Activated T-helper 9 cell treated with anti-CD3 and anti-CD28 coated beads, Interleukin-2, amount 50 U/mL, for 16 hours (primary cell): ENCODE measurements at places on chromosomes 4 and X.

GRCh38 chr4:17688011-17688441, 73.6 kb downstream of the MED28 start:
- no peak for DNase-seq

DNA sequence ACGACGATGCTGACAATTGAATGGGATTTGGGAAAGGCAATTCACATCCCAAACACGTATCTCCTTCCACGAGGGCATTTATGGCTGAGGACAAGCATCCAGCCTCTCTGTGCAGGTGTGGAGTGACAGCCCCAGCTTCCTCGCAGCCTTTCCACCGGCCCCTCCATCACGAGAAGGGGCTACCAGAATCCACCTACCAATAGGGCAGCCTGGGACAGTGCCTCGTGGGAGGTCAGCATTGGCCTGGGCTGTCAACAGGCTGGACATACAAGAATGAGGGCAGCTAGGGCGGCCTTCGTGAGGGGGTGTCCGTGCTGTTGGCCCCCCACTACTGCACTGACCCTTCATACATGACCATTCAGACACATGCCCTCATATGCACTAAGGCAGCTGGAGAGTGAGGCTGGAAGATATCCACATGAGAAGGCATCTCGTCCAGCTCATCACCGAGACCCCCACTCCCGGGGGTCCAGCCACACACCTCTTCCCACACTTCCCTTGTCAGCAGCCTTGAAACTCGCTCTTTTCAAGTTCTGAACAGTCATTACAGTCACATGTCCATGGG, 81.0 kb upstream of the ADRA2C start:
- DNase-seq, result no peak

DNA sequence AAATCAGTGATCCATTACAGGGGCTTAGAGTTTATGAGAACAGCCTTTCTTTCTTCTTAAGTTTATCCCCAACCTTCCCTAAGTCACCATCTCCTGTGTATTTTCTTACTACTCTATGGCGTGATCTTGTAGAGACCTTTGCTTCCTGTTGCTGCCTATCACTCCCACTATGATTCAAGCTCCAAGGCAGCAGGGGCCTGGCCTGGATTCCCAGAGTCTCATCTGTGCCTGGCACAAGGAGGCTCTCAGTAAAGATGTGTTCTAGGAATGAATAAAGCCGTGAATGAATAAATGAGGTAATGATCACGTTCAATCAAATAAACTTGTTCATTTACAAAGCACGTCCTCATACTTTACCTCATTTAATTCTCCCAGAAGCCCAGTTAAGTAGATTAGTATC, 45.4 kb downstream of the CC2D2A start:
- DNase-seq, result no peak

GRCh38 chrX:31714797-31715196, 643.0 kb upstream of the FTHL17 start:
- no peak for DNase-seq

- no peak for DNase-seq
These were observed 134.2 kb downstream of the SPOCK3 start for GRCh38 chr4:167100120-167100519.

DNA sequence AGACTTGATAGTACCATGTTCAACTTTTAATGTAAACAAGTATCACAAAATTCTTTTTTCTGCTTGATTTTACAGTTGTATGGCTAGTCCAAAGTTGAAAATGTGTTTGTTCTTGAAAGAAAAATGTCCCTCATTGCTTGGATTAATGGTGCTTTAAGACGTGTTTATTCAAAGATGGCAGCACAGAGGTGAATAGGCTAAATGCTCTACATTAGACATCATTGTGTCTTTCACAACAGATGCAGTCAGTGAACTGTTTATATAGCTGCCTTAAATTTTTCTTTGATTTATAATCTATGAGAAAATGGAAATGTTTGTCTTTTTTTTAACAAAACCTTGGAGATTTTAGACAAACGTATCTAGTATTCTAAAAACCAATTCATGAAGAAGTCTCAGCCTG, 137.3 kb downstream of the BMPR1B start:
- DNase-seq, result no peak

DNA sequence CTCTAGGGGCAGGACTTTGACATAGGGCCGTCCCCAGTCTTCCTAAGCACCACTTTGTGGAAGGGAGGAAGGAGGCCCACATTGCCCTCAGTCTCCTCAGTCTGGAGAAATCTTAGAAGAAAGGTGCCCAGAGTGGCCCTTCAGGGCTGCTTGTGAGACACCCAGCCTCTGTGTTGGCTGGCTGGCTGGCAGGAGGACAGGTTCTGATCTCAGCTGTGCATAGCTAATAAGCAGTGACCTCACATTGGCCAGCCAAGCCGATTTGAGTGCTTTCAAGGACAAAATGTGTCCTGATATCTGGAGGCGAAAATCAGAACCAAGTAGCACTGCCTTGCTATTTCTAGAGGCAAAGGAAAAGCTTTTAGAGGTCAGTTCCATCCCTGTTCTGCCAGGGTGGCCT, 211.5 kb downstream of the BCOR start:
- no peak for DNase-seq

DNA sequence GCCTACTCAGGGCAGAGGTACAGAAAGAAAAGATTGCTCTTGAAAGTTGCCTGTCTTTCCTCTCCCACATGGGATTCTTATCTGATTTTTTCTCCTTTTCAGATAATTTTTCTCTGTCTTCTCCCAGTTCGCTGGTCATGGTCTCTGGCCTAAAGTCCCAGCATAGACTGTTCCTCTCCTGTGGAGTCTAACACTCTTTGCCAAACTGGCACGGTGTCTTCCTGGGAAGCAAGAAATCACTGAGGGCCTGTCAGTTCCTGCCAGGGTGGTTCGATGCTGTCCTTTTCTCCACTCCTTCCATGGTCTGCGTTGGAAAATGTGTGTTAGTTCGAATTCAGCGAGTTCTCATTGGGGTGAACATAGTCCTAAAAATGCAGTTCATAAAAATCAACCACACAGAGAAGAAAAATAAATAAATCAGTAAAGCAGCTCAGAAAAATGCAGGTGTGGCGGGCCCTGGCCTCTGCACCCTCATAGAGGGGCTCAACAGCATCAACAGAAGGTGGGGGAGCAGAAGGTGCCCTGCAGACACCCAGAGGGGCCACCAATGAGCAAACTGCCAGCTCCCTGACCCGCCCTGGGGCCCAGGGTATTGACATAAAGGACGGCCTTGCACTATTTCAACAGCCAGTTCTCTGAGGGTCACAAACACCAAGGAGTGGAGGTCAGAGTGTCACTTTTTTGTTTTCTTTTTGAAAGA, 2.1 kb downstream of the RGN start:
- DNase-seq, result no peak

- DNase-seq, result no peak
These were observed 25.7 kb upstream of the CSF2RA start for GRCh38 chrX:1242891-1243402.

GRCh38 chr4:182067828-182068227, 175.4 kb upstream of the TENM3 start:
- DNase-seq, result no peak

DNA sequence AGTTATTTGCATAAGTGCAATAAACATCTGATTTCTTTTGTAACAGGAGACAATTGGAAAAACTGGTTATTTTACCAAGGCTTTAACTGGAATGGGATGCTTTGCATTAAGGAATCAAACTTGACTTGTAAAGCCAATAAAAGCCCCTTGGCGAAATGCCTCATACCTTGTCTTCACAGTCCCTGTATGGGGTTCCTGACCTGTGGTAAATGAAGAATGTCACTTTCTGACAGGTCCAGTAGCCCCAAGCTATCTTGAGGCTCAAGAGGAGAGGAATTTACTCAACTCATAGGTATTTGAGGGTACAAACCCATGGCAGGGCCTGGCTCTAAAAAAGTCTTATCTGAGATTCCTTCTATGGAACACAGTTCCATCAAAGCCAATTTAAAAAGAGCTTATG, 78.0 kb downstream of the ACOX3 start:
- DNase-seq, result no peak

GRCh38 chrX:47097018-47097417, 18.8 kb downstream of the RGN start:
- no peak for DNase-seq

GRCh38 chr4:8118035-8118434, 40.6 kb downstream of the ABLIM2 start:
- DNase-seq, result no peak

- DNase-seq, result no peak
These were observed 35.7 kb upstream of the FMR1 start for GRCh38 chrX:147875866-147876596.

- DNase-seq, result no peak
These were observed 27.4 kb downstream of the CCKAR start for GRCh38 chr4:26462874-26463273.

- no peak for DNase-seq
These were observed 324.1 kb upstream of the GALNT7 start for GRCh38 chr4:172844556-172844955.

- DNase-seq, result no peak
These were observed 1.1 kb upstream of the USP38 start for GRCh38 chr4:143183513-143184216.

DNA sequence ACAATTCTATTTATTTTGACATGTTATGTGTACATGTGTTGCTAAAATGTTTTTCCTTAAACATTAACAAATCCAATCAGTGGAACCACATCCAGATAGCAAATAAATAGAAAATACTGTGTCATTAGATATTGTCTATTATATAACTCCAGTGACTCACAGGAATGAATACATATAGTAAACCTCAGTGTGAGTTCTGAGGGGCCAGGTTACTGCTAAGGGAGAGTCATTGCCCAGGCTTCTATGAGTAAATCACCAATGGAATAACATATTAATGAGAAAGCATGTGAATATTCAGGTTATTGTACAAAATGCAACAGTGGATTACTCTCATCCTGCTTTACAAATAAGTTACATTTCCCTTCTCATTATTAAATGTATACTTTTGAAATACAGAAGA, 27.2 kb downstream of the TACR3 start:
- DNase-seq, result no peak

GRCh38 chr4:189046642-189047041, 894.0 kb upstream of the FRG1 start:
- no peak for DNase-seq

DNA sequence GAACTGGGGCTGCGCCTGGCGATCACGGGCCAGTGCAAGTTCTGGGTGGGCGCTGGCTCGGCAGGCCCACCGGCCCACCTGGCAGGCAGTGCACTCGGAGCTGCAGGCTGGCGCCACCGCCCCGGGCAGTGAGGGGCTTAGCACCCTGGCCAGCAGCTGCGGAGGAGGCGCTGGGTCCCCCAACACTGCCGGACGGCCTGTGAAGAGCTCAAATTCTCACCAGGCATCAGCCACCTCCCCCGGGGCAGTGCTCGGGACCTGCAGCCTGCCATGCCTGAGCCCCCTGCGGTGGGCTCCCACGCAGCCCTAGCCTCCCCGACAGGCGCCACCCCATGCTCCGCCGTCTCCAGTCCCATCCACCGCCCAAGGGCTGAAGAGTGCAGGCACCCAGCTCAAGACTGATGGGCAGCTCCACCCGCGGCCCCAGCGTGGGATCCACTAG, 7.1 kb upstream of the ZNF330 start:
- DNase-seq, result no peak

- DNase-seq, result no peak
These were observed 22.2 kb downstream of the C4orf50 start for GRCh38 chr4:5995901-5996623.

- no peak for DNase-seq
These were observed 158.4 kb downstream of the CHIC2 start for GRCh38 chr4:53905941-53906377.

DNA sequence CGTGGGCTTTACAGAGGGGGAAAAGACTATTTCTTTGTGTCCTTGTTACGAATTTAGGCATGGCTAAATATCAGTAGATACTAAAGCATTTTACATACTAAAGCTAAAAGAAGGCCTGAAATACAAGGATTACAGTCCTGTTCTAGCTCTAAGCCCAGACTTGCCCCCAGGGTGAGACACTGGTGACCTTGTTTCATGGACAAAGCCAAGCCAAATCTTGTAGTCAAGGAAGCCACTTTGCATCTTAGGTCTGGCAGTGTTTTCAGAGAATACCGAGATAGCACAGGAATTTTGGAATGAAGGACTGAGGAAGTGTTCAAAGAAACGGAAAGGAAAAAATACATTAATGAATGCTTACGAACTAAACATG, 733 bp upstream of the G3BP2 start:
- DNase-seq, result no peak

DNA sequence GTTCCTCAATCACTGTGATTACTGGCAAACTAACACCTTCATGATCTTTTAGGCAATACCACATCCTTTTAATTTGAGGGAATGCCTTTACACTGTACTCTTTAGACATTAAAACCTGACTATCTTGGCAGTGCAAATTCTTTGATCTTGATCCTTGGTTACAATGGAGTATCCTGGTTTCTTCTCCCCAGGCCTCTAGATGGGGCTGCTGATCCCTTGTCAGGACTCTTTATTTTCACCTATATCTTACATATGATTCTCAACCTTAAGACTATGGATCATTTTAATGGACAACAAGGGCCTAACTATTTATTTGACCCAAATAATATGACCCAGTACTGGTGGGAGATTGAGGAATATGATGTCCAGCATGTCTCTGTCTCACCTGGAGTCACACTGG, 1005.5 kb upstream of the INTU start:
- DNase-seq, result no peak

DNA sequence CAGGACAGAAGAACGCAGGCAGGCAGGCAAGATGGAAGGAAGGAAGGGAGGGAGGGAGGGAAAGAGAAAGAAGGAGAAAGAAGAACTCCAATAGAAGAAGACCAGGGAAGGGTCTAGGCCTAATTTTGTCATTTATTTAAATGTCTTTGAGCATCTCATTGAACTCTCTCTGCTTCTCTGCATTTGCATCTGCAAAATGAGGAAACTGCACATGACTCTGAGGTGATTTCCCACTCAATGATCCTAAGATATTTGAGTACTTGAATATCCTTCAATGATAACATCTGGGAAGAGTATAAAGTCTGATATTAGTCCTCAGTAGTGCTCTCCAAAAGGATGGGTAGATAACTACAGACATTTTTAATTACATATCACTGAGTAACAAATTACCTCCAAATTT, 33.1 kb upstream of the RBPJ start:
- DNase-seq, result no peak

DNA sequence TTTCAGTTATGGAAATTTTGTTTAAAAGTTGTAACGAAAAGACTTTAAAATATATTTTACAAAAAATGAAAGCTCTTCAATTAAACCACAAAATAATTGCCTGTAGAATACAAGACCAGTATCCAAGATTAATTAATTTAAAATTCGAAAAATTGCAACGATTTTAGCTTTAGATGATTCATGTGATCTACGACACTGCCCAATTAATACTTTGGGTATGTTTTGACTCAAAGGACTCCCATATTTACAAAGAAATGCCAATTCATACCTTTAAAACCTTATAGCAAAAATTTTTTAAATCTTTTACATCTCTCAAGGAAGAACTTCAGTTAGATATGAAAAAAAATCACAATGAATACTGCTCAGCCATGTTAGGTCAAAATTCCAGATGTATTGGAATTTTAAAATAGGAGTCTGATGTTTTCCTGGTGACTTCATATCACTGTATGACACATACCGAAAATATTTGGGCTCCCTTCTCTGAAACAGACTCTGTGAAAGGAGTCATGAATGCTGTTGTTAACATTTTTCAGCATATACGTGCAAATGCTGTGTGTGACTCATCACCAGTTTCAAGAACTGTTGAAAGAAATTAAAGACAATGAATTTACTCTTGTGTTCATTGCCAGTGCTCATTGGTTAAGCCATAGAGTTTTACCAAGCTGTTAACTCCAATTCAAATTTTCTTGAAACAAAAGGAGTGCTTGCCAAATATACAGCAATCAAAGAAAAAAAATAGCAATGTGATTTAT, 13.8 kb upstream of the SMS start:
- DNase-seq, result no peak

GRCh38 chr4:13109536-13109935, 374.6 kb downstream of the RAB28 start:
- no peak for DNase-seq

GRCh38 chr4:56220261-56220660, 167.0 kb downstream of the AASDH start:
- no peak for DNase-seq
